SJCRH30 (cell line): ENCODE measurements at places on chromosomes 1 and 21. TPM values are rescaled to one million over a fixed set of nuclear protein-coding genes. Genes with fewer than 3 reads are reported as not detected.

DNA sequence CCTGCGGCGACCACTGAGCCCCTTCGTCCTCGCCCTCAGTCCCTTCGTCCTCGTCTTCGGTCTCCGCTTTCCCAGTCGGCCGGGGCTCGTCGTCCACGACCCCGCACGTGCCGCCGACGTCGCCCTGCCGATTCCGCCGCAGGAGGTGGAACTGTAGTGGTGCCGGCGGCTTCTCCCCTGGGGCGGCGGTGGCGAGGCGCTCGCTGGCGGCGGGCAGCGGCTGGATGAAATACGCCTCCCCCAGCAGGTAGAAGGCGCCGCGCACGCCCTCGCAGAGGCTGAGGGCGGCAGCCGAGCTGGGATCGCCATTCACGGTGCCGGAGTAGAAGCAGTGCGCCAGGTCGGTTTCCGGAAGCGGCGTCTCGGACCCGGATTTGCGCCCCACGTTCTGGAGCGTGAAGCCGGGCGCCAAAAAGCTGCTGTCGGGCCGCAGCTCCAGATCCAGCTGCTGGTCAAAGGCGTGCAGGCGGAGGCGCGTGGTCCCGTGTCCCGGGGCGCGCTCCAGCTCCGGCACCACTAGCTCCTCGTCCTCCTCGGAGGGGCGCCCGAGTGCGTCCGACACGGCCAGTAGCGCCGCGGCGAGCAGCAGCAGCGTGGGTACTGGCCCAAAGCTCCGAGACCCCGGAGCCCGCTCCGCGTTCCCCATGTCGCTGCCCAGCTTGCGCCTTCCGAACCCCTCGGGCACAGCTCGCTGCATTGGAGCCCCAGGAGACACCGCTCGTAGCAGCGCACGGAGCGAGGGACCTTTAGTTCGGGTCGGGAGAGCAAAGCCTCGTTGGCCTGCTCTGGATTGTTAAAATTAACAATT lies 747 bp downstream of the ADAMTS1 start:
- DNase-seq = peak; percentile 64

DNA sequence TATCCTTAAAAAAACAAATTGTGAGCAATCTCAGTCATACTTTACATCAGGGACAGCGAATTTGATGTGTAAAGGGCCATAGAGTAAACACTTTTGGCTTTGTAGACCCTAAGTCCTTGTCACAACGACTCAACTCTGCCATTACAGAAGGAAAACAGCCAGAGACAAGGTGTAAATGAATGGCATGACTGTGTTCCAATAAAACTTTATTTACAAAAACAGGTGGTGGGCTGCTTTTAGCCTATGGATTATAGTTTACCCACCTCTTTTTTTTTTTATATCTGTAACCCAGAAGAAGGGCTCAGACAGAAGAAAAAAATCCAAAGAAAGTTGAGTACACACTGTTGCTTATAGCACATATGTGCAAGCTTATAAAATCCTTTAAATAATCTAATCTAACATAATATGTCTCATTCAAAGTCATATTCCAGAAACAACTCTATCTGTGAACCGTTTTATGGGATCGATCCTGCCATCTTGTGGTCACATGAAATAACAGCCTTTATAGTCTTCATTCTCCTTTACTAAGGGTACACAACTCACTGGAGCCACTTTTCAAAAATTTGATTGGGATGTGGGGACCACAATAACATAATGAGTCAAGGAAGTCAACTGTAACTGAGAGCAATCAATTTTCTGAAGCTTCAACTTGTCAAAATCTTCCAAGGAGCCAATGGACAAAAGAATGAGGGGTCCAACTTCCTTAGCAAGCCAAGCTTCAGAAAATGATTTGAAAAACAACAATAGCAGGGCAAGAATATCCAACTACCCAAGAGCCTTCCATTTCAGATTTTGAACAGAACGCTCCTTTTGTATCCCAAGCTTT lies 142.2 kb upstream of the KRTAP19-8 start:
- peak; percentile 27 for DNase-seq

DNA sequence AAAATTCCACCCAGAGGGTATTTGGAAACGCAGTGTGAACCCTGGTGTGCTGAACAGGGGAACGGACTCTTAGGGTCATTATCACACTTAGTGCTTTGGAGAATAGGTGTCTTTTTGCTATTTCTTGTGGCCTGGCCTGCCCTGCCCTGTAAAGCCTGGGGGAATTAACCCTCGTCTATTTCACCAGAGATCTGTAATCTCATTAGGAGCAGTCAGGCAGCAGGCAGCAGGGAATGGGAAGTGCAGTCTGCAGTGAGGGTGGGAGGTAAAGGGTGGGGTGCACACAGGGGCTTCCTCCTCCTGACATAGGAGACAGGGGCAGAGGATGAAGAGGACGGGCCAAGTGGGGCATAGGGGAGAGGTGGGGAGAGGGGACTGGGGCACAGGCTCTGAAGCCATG lies 1.1 kb upstream of the SLC1A7 start:
- DNase-seq = no peak

- no peak for DNase-seq
Measured at GRCh38 chr1:28273216-28273860, 14.0 kb downstream of the SESN2 start.

DNA sequence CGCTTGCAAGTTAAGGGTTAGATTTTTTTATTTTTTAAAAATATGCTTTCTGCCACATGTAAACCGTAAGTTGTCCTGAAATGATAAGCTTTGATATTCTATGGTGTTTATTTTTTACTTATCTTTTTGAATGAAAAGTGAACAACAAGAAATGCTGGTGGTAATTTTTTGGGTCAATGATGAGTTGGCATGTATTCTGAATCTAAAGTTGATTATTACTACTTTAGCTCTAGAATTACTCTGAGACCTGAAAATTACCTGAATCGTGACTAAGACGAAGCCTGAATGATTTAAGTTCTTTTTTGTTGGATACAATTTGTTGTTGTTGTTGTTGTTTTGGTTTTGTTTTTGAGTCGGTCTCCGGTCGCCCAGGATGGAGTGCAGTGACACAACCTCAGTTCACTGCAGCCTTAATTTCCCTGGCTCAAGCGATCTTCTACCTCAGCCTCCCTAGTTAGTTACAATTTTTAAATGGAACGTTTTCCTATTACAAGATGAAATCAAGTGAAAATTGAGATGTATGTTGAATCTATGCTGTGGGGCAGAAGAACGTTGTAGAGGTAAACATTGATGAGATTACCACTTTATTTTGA lies 941 bp downstream of the RABGGTB start:
- DNase-seq = no peak

DNA sequence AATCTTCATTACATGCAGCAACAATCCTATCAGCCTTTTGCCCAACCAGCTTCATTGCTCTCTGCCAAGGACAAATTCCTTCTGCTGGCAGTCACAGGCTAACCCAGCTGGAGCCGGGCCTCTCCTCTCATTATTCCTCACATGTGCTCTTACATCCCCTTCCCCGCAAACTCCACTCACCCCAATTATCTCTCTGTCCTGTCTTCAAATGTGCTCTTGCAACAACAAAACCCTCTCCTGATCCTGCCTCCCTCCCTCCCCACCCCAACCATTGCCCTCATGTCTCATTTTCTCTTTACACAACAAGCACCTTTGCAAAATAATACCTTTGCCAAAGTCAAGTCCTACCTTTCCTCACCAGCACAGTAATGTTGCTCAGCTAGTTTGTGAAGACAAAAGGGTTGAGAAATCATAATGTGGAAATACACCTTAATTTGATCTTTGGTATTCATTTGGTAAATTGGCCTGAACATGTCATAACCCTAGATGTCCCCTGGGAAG lies 36.0 kb upstream of the DHCR24 start:
- DNase-seq = no peak

DNA sequence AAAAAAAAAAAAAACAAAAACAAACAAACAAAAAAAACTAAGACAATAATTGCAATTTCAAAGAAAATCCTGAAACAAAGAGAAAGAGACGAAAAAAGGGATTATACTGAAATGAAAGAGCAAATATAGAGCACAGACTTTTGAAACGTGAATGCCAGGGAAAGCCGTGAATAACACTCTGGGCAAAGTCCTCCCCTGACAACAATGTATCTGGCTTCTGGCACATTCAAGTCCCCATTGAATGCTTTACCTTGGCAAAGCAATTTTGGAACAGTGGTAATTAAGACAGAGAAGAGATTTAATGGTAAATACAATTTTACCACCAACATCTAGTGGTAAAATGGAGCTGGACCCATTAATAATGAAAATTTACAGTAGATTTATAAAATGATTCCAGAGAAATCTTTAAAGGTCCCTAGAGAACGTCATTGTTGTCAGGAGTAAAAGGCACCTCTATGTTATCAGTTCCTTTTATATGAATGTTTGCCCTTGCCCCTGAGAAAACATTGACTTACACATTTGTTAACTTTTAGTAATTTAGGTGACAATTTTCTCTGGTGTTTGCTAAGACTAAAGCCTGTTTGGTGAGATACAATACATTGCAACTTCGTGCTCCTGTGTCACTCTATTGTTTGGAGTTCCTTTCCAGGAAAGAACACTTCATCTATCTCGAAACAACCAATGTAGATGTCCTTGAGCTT lies 89.7 kb downstream of the GREM2 start:
- no peak for DNase-seq

- peak; percentile 0 for DNase-seq
Measured at GRCh38 chr1:109712321-109712864, 342 bp downstream of the GSTM5 start.

- DNase-seq = no peak
Measured at GRCh38 chr1:93095804-93096585, 16.9 kb downstream of the MTF2 start.

GRCh38 chr1:78619803-78620579 lies at the start of gene IFI44L:
TSS of gene IFI44L (plus strand) at chr1:78620448. CDS start at chr1:78627916, 7,468 bp downstream.
- peak; percentile 7 for DNase-seq

- DNase-seq = no peak
Measured at GRCh38 chr21:25062061-25062460, 545.2 kb downstream of the MRPL39 start.

The MNDA gene
- not detected in 2 replicates for total RNA-seq

The TMPRSS15 gene
- total RNA-seq = not detected in 2 replicates

The CAMK1G gene
- total RNA-seq = not detected in 2 replicates

The ARHGAP29 gene
- 15.5 and 18.4 TPM in 2 replicates for total RNA-seq

The VTCN1 gene
- total RNA-seq = 0.40 and 0.41 TPM in 2 replicates
